ENCODE measurements at places on chromosomes 5 and 9.
A peak's percentile ranks its signal among the peaks of the same experiment; 100 is the strongest.

GRCh38 chr9:82608487-82608886 lies 454.5 kb downstream of the RASEF start:
- no peak for DNase-seq

DNA sequence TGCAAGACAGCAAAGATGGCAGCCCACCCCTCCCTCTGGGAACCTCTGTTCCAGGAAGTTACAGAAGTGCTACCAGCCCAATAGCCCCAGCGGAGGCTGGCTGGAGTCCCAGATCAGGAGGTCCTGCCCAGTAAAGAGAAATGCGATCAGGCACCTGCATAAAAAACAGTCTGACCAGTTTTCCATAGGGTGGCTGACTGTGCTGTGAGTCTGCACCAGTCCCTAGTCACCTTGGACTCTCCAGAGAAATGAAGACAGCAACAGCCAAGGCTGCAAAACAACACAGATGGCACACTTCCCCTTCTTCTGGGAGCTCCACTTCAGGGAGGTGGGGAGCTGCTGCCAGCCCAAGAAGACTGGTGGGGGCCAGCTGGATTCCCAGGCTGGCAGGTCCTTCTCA lies 265.5 kb upstream of the PCSK5 start:
- DNase-seq, result no peak

DNA sequence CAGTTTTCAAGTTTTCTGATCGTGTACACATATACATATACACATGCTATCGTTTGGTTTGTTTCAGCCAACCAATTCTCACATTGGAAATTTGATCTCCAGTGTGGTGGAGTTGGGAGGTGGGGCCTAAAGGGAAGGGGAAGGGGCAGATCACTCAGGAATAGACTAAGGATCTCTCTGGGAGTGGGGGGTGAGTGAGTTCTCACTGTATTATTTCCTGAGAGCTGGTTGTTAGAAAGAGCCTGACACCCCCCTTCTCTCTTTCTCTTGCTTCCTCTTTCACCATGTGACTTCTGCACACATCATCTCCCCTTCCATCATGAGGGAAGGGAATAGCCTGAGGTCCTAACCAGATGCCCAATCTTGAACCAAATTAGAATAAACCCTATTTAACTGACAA lies 551.7 kb downstream of the MAT2B start:
- DNase-seq, result no peak

DNA sequence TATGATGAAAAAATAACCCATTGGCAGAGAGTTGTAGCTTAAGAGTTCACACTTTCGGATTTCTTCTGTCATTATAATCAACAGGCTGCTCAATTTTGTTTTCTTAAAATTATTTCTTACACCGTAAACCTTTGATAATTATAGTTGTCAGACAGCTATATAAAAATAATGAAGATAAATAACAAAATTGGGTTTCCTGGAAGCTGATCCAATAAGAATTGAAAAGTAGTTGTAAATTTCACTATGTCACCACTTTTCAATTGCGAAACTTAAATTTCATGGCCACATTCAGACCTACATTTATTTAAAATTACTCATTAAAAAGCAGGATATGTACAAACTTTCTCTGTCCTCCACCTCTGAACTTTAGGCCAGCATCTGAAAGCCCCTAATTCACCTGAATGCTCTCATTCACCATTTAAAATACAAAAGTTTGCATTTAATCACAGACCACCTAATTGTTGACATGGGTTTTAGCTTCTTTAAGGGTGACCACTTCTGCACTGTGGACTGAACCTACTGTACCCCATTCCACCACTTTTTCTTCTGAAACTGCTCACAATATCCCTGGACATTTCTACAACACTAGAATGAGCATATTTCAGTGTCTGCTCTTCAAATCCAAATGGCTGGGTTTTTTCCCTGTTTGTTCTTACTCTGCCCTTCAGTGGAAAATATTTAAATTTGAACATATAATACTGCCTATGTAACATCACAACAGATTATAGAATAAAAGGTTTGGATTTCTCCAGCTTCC lies 680 bp downstream of the SELENOP start:
- DNase-seq, result no peak

- DNase-seq, result no peak
Measured at GRCh38 chr9:134059188-134059641, 8.6 kb downstream of the BRD3 start.

DNA sequence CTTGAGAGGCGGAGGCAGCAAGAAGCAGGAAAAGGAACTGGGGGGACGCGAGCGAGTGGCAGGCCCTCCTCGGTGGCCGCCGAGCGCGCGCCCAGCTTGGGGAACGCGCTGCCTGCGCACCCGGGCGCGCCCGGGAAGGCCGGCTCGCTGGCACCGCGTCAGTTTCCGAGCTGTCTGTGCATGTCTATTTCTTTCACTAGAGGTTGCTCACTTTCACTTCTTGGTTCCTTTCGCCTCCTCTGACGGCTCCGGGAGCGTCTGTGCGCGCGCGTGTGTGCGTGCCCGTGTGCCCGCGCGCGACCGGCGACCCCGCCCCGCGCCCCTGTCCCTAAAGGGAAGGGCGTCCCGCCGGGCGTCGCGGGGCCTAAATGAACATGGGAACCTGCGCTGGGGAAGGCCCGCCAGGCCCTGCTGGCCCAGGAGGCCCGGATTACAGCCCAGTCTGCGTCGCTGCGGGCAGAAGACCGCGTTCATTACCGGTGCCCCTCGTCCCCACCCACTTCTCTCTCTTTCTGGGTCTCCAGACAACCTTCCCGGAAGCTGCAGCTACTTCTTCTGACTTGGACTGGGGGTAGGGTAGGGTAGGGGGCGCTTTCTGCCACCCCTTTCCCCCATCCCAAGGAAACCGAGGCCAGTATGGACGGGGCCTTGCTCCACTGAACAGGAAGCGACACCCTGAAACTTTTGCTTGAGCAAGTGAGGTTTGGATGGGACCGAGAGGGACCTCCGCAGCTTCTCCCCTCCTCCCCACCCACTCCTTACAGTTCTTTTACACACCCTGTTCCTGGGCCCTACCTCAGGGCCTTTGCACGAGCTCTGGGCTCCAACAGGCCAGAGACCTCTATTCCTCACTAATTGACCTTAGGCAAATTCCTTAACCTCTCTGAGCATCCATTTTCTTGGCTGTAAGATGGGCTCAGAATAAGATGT lies 205.8 kb upstream of the IER5L start:
- peak; percentile 84 for DNase-seq

DNA sequence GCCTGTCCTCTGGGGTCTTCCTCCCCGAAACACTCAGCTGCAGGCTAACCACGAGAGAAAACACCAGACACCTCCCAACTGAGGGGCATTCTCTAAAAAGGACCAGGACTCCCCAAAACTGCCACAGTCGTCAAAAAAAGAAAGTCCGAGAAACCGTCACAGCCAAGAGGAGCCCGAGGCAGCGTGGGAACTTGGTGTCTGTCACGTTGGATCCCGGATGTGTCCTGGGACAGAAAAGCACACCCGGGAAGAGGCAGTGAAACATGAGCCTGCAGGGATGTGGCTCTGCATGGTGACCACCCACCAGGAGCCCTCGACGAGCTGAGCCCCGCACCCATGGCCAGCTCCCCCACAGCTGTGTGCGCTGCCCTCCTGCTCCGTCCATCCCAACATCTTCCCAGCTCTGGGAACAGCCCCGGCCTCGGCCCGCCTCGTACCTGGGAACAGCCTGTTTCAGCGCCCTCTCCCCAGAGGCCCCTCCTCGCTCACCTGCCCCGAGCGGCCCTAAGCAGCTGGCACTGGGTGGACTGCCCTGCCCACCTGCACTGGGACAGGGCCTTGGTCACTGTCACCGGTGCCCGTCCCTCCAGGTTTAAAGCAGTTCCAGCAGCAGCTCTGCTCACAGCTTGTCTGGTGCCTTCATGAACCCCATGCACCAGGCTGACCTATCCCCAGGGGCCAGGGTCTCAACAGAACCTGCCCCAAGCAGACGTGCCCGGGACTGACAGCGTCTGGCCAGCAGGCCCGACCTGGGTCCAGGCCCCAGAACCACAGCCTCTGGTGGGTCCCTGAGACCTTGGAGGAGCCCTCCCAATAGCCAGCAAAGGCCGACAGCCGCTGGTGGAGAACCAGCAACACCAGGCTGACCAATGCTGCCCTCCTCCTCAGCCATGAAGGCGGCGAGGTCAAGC lies 10.9 kb downstream of the SLC12A7 start:
- DNase-seq, result no peak

- DNase-seq, result no peak
Measured at GRCh38 chr5:10451137-10451824, 9.6 kb downstream of the ROPN1L start.

DNA sequence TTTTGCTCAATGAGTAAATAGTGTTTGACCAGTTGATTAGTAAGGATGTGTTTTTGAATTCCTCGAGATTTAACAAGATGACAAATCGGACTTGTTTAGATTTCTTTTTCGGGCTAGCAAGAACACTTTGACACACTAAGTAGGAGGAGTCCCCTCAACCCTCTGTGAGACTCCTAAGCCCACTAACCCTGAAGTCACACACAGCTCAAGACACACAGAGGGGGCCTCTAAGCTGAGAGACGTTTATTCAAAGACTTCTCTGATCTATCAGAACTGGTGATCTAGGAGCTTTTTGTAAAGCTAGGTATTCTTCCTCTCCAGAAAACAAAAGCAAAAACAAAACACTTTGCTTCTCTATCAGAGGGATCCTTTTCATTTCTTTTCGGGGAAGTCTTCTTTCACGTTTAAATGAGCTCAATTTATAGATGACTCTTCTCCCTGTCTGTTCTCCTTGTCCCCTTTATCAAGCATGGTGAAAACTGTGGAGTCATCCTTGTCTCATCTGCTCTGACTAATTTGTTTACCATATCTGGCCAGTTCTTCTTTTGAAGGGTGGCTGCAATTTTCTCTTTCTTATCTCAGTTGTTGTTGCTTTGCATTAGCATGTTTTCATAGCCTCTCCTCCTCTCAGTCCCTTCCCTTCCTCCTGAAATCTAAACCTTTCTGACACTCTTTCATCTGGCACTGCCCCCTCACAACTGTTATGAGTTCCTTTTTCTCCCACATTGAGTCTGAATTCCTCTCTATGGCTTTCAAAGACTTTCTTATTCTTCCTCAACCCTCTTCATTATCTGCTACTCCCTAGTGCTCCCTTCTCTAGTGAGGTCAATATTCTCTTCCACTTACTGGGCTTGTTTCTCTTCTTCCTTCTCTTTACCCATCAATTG lies 68.5 kb upstream of the RAI14 start:
- DNase-seq, result no peak

DNA sequence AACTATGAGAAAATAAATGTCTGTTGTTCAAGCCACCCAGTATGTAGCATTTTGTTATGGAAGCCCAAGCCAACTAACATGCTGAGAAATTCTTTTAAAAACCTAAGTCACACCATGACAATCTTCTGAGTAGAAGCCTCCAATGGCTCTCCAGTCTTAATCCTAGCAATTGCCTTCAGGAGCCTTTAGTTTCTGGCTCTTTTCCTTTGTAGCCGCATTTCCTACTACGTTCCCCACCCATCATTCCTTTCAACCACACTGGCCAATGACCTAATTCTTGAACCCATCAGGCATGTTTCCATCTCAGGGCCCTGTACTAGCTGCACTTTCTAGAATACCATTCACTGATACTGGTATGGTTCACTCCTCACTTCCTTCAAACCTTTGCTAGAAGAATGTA lies 2.1 kb upstream of the MRPS30 start:
- DNase-seq, result no peak

- no peak for DNase-seq
Measured at GRCh38 chr9:38333047-38333446, 59.5 kb upstream of the ALDH1B1 start.

GRCh38 chr5:33231935-33232334 lies 208.8 kb upstream of the TARS1 start:
- no peak for DNase-seq

DNA sequence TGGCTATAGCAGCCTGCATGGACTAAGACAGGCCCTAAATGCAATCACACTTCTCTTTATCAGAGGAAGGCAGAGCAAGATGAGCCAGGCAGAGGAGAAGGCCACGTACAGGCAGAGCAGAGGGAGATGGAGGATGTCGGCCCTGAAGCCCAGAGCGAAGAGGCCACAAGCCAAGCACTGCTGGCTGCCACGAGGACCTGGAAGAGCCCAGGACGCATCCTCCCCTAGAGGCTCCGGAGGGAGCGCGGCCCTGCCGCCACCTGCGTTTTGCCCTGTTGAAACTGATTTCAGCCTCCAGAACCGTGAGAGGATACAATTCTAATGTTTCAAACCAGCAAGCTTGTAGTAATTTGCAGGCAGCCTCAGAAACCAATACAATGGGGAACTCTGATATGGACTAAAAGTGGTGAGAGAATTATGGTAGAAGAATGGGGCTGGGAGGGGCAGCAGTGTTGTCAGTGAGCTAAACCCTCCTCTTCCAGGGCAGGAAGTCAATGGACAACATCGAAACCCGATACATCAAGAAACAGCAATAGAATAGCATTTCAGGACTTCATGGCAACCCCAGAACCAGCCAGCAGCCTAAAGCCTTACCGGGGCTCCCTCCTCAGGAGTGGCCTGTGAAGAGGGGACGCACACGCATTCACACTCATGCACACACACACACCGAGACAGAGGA lies 32.6 kb downstream of the ADAMTS2 start:
- no peak for DNase-seq

DNA sequence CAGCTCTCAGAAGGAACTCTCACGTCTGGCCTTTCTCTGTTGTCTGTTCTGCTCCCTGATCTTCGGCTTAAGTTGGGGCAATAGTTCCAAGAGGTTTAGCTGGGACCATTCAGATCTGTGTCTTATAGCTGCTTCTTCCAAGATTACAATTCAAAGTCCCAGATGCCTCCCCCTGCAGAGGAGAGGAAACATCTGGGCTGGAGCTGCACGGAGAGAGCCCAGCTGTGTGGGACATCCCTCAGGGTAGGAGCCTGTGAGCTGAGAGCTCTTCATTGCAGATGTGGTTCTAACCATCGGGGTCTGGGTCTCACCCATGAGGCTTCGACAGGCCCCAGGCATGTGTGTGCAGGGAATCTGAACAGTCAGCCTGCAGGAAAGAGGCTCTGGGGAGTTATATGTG lies 9.0 kb upstream of the PHF19 start:
- DNase-seq, result no peak

DNA sequence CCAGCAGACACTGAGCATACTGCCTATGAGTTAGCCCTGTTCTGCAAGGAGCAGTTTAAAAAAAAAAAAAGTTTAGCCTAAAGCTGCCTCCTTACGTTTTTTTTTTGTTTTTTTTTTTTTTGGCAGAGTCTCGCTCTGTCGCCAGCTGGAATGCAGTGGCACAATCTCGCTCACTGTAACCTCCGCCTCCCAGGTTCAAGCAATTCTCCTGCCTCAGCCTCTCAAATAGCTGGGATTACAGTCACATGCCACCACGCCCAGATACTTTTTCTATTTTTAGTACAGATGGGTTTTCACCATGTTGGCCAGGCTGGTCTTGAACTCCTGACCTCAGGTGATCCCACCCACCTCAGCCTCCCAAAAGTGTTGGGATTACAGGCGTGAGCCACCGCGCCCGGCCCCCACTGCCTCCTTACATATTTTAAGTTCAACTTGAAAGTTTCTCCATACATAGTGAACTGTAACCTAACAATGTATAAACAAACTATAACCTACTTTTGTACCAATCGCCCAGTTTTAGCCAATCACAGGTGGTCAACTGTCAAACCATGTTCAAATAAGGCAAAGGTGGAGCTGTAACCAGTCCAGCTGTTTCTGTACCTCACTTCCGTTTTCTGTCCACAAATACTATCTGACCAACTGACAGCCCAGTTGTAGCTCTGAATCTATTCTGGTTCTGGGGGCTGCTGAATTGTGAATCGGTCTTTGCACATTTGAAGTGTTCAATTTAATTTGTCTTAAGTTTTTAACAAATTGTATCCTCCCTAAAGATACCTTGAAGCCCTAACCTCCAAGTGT lies 17.1 kb downstream of the GKAP1 start:
- DNase-seq, result no peak
